Right ventricle myocardium inferior (tissue), 1 donor: ENCODE measurements at places on chromosomes 12 and 14. TPM values are rescaled to one million over a fixed set of nuclear protein-coding genes. Genes with fewer than 3 reads are reported as not detected.

Gene KRT75
- not detected for total RNA-seq

Gene TAS2R50
- not detected for total RNA-seq

DNA sequence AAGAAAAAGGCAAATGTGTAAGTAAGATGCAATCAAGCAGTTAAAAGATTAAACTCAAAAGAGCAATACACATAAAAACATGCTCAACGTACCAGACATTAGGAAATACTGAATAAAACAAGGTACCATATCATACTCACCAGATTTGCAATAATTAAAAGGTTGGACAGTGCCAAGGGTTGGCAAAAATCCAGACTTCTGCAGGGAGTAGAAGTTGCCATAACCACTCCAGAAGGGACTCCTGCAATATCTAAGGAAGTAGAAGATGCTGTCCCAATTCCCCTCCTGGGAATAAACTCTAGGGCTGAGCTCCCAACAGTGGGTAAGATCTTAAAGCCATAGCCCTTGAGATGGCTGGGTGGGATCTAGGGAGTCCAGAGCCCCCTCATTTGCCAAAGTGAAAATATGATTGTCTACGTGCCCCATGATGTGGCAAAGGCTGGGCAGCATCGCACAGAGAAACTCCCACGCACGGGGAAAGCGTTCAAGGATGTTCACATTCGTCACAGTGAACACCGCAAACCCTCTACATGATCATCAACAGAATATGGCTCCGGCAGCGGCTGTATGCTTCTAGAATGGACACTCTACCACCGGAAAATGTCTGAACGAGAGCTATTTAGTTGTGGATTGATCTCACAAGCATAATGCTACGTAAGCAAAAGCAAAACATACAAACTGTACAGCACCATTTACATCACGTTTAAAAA is 12.3 kb downstream of the KCTD10 start:
- no peak for DNase-seq

Gene SLCO1B1
- not detected for total RNA-seq

- no peak for DNase-seq
These were observed 10.5 kb downstream of the AEBP2 start for GRCh38 chr12:19449814-19450213.
